T-helper 2 cell treated with Interferon-gamma antibody and Interleukin-4, amounts not matched to agents 100 ng/mL and 5 ng/mL, for 36 hours (primary cell): ENCODE measurements at places on chromosomes 11 and 22. TPM values are rescaled to one million over a fixed set of nuclear protein-coding genes. Genes with fewer than 3 reads are reported as not detected.

PGM2L1 gene
- total RNA-seq, result 8.5 and 11.4 TPM in 2 replicates

RTN4R gene
- 1.5 and 1.9 TPM in 2 replicates for total RNA-seq

NPAS4 gene
- total RNA-seq, result 0.27 and 0.61 TPM in 2 replicates

ARFIP2 gene
- 41.1 and 41.3 TPM in 2 replicates for total RNA-seq

CNIH2 gene
- total RNA-seq, result 1.5 and 1.6 TPM in 2 replicates

TRPC6 gene
- not detected in 2 replicates for total RNA-seq

POLR2L gene
- total RNA-seq, result 105 and 106 TPM in 2 replicates

OLFML1 gene
- not detected in 2 replicates for total RNA-seq

SELENOH gene
- 194 and 201 TPM in 2 replicates for total RNA-seq

IGSF22 gene
- total RNA-seq, result 0.05 and 0.48 TPM in 2 replicates

MAPK8IP1 gene
- 0.66 and 0.80 TPM in 2 replicates for total RNA-seq

RIC3 gene
- total RNA-seq, result 4.7 TPM in 2 replicates

SMIM35 gene
- 3.9 TPM in 2 replicates for total RNA-seq

RASGRP2 gene
- 276 and 280 TPM in 2 replicates for total RNA-seq

C11orf52 gene
- total RNA-seq, result 0.27 TPM in 1 of 2 replicates, not detected in the other

MYO18B gene
- 1.3 and 1.9 TPM in 2 replicates for total RNA-seq

NAA40 gene
- total RNA-seq, result 36.9 and 38.0 TPM in 2 replicates

CDC45 gene
- 81.4 and 85.7 TPM in 2 replicates for total RNA-seq

SAA4 gene
- not detected in 2 replicates for total RNA-seq
